ENCODE measurements at places on chromosomes 2 and 18.

DNA sequence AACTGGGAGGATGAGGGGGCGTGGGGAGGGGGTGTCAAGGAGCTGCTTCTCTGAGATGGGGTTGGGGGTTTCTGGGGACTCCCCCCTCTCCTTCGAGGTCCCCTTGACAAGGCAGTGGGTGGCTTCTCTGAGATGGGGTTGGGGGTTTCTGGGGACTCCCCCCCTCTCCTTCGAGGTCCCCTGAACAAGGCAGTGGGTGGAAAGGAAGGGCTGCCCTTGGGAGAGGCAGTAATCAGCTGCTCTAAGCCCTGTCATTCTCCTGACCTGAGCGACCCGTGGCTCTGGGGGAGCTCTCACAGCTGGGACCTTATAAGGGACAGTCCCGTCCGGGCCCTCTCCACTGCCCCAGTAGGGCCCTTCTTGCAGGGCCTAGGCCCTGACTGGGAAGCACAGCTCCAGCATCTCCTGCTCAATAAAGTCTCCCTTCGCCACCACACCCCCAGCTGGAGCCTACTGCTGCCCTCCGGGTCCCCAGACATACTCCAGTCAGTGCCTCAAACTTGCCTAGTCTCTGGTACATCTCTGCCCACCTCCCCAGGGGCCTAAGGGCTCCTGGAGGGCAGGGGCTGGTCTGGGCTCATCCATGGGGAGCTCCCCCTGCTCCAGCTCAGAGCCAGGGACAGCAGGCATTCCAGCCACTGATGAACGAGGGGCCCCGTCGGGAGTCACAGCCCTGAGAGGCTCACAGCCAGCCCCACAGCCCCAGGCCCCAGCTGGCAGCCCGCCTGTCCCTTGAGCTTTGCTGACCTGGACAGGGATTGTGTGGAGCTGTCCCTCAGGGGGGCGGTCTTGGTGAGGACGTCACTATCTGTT, 2.8 kb downstream of the GAREM2 start:
- DNase-seq = no peak

DNA sequence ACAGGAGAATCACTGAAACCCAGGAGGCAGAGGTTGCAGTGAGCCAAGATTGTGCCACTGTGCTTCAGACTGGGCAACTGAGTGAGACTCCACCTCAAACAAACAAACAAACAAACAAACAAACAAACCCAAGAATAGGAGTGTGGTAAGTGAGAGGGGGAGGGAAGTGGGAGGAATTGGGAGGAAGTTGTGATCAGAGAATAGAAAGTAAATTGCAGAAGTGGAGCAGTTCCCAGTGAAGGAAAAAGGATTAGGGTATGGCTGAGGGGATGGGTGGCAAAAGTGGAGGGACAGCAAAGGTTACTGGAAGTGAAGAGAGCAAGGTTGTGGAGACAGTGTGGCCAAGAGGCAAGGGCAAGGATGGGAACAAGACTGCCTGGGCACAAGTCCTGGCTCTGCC, 41.1 kb upstream of the C1GALT1C1L start:
- no peak for DNase-seq

DNA sequence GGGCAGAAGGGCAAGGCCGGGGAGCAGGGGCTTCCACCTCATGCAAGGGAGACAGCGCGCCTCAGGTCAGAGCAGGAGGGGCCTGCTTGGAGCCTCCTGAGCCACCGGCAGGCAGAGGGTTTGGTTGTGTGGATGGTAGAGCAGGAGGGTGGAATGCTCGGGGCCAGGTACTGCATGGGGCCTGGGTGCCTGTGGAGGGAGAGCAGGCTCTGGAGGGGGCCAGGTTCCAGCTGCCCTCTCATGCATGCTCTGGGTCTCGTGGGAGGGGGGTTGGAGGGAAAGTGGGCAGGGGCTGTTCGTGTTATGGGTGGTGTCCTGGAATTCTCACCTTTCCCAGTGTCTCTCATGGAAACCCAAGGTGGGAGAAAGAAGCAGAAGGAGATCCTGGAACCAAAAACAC, 3.2 kb upstream of the IL1R2 start:
- DNase-seq = no peak

DNA sequence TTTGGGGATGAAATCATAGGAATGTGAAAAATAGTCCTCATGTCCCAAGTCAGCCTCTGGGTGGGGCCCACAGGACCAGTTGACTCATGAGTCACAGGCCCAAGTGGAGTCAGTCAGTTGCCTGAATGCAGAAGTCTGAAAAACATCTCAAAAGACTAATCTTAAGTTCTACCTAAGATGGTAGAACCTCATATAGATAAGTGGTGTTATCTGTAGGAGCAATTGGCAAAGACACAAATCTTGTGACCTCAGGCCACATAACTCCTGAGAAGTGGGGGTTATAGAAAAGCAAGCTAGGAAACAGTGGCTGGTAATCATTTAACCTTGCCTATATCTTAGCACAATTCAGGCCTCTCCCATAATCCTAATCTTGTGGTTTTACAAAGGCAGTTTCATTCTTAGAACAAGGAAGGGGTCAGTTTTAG, 257.1 kb upstream of the SPOPL start:
- peak; percentile 12 for DNase-seq

GRCh38 chr2:71679491-71679890, 226.1 kb downstream of the DYSF start:
- DNase-seq = no peak

DNA sequence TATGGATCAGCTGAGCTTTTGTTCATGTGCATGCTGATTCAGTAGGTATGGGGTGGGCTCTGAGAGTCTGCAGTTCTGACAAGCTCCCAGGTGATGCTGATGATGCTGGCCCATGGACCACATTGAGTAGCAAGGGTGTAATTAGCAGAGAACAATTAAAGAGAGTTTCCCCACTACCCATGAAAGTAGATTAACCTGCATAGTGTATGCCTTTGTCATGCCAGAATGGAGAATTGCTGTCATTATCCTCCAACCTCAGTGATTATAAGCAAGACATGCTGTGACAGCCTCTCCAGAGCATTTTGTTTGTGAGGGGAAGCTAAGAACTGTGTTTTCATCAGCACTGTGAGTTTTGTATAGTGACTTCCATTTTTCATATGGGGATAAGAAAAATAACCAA, 59.5 kb upstream of the LYPD1 start:
- DNase-seq = no peak

- no peak for DNase-seq
Measured at GRCh38 chr18:76399613-76400391, 95.2 kb downstream of the ZNF516 start.

- DNase-seq = peak; percentile 33
Measured at GRCh38 chr2:72859831-72860262, 27.4 kb upstream of the SPR start.

GRCh38 chr2:42261518-42262195, 92.5 kb downstream of the EML4 start:
- no peak for DNase-seq

DNA sequence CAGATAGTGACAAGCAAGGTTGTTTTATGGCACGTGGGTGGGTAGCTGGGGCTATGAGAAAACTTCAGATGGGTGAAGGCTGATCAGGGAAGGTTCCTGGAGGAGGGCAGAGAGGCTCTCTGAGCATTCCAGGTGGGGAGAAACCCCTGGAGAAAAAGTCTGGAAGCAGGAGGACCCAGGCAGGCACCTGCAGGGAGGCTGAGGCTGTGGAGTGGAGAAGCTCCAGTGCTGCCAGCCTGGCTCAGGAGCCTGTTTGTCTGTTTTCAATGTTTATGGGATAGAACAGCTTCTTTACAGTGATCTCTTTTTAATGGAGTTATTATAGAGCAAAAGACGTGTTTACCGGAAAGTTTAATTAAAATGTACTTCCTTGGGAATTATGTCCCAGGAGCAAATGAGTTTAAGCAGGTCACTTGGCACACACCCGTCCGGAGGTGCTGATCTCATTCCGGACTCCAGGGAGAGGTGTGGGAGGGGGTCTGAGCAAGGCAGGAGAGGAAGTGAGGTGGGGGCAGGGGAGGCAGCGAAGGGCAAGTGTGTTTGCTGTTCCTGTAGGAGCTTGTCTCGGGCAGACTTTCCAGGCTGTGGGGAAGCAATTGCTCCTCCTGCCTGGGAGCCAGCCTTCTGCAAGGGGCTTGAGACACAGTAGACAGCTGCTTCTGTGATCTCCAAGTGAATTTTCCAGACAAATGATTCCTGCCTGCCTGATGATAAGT, 239.5 kb downstream of the MYCN start:
- DNase-seq = no peak

DNA sequence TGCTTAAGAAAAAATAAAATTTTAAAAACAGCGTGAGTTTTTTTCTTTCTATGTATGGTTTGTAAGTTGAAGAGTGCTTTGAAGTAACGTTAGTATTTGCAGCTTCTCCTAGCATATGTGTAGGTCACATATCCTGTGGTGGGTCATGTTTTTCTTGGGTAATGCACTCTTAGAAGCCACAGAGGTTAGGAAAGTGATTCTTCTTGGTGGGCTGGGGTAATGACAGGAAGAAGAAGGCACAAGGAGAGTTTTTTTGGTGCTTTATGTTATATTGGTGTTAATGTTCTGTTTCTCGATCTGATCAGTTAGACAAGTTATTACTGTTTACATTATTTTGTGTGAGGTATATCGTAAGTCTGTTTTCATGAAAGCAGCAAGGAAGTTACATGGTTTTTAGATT, 109.0 kb downstream of the ICA1L start:
- no peak for DNase-seq

- no peak for DNase-seq
Measured at GRCh38 chr2:163182764-163183354, 344.3 kb upstream of the KCNH7 start.

Measured in fibroblast of upper back skin (primary cell).